Body of pancreas (tissue), 4 donors: ENCODE measurements at places on chromosomes 7 and 10. TPM values are rescaled to one million over a fixed set of nuclear protein-coding genes. Genes with fewer than 3 reads are reported as not detected.

DNA sequence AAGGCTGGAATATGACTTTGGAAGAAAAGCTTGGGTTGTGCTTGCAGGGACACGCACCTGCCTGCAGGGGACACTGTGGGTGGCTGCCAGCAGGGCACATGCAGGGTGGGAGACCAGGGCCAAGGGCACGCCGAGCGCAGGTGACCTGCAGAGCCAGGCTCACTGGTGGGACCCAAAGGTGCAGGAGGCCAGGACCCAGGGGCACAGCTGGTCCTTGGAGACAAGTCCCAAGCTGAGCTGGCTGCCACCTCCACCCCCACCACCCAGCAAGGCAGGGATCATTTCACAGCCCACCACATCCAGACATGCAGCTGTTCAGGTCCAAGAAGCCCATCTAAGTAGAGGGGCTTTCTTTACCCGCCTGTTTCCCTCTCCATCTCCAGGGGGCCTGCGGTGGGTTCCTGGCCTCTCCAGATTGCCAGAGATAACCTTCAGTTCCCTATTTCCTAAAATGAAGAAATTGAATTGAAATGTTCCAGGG is 13.8 kb upstream of the CLIP2 start:
- peaks cover 14% of the 10 kb centered on the region for H3K4me1 ChIP-seq
- no peak overlapping the region for H3K27ac ChIP-seq
- H3K27me3 ChIP-seq, result no peaks in the 10 kb centered on the region
- no peak overlapping the region for H3K4me3 ChIP-seq
- no peaks in the 10 kb centered on the region for H3K36me3 ChIP-seq

AGAP5 gene
- total RNA-seq, result 13.5 TPM

DNA sequence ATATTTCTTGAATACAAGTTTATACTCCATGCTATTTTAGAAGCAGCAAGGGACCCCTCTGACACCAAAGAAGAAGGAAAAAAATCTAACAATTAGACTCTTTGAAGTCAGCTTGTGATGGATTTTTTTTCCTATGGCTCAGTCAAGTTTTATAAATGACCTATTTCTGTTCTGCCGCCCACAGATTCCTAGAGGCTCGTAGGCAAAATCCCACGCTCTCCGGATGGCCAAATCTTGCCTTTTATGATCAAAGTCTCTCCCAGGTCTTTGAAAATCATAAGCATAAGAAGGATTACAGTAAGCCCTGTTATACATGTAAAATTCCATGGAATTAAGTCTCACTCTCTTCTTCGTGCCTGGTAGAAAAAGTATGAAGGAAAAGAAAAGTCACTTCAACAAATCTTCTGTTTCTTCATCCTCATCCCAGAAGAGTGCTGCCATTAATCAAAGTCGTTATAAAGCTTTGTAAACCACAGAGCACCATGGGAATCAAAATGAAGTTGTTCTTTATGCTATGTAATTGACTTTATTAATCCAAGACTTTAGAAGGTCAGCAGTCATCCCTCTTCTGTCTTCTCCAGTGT is 33.1 kb downstream of the ASB13 start:
- peak overlapping the region; percentile 89 for H3K27ac ChIP-seq
- H3K4me1 ChIP-seq, result peaks cover 57% of the 10 kb centered on the region
- no peak for DNase-seq

AKR1C2 gene
- 3.1 TPM for total RNA-seq

SLC16A9 gene
- total RNA-seq, result 2.6 TPM

DNA sequence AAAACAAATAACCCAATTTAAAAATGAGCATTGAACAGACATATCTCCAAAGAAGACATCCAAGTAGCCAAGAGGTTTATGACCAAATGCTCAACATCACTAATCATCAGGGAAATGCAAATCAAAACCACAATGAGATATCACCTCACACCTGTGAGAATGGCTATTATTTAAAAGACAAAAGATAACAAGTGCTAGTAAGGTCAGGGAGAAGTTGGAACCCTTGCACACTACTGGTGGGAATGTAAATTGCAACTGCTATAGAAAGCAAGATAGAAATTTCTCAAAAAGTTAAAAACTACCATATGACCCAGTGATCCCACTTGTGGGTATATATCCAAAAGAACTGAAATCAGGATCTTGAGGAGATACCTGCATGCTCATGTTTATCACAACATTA is 49.5 kb downstream of the SGMS1 start:
- H3K27me3 ChIP-seq, result no peaks in the 10 kb centered on the region
- H3K4me3 ChIP-seq, result no peak overlapping the region

GRCh38 chr7:38743899-38744298 is 112.7 kb upstream of the AMPH start:
- H3K27me3 ChIP-seq, result no peaks in the 10 kb centered on the region
- H3K36me3 ChIP-seq, result no peaks in the 10 kb centered on the region
- H3K4me1 ChIP-seq, result no peaks in the 10 kb centered on the region

MMS19 gene
- total RNA-seq, result 44.6 TPM

GRCh38 chr7:19181634-19182033 is 36.4 kb upstream of the FERD3L start:
- H3K27me3 ChIP-seq, result no peaks in the 10 kb centered on the region
- no peak overlapping the region for H3K27ac ChIP-seq
- no peaks in the 10 kb centered on the region for H3K4me1 ChIP-seq
- no peak overlapping the region for H3K4me3 ChIP-seq
- DNase-seq, result no peak

- no peaks in the 10 kb centered on the region for H3K36me3 ChIP-seq
- no peak overlapping the region for H3K27ac ChIP-seq
- H3K27me3 ChIP-seq, result no peaks in the 10 kb centered on the region
- DNase-seq, result no peak
- no peak overlapping the region for H3K4me3 ChIP-seq
Observed at GRCh38 chr10:21689881-21690280, 155.8 kb downstream of the MLLT10 start.

DNA sequence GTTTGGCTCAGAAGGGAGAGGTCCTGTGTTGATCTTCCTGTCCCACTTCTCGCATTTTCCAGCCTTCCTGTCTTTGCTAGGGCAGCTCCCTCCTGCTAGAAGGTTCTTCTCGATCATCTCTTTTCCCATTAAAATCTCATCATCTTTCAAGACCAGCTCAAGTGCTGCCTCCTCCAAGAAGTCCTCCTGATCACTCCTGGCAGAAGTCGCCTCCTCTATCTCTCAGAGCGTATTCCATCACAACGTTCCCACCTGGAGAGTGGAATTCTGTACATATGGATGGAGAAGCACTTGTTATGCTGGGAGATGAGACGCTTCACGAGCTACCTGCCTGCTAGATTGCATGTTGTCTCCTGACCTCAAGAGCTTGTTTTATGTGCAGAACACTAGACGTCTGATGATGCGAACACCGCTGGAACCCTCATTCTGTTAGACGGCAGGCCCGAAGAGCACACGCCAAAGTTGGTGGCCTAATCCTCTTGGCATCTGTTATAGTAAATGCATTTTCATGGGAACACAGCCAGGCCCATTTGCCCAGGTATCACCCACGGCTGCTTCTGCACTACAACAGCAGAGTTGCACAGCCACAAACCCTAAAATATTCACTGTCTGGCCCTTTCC is 68.0 kb upstream of the INSIG1 start:
- no peaks in the 10 kb centered on the region for H3K36me3 ChIP-seq
- DNase-seq, result no peak
- H3K4me1 ChIP-seq, result peaks cover 48% of the 10 kb centered on the region
- peak overlapping the region; percentile 71 for H3K27ac ChIP-seq

GRCh38 chr7:151250181-151251132 is 2.0 kb upstream of the SMARCD3 start:
- no peaks in the 10 kb centered on the region for H3K36me3 ChIP-seq
- DNase-seq, result no peak
- no peak overlapping the region for H3K4me3 ChIP-seq
- H3K4me1 ChIP-seq, result peaks cover 60% of the 10 kb centered on the region
- peak overlapping the region; percentile 93 for H3K27ac ChIP-seq

NUTM2E gene
- total RNA-seq, result 1.6 TPM

GRCh38 chr10:66414943-66415342 is 510.9 kb upstream of the LRRTM3 start:
- H3K4me1 ChIP-seq, result no peaks in the 10 kb centered on the region
- no peak overlapping the region for H3K4me3 ChIP-seq
- H3K36me3 ChIP-seq, result no peaks in the 10 kb centered on the region

ZNF117 gene
- total RNA-seq, result 11.2 TPM

GRCh38 chr7:152860310-152860709 is 100.8 kb downstream of the ACTR3B start:
- DNase-seq, result no peak
- H3K4me1 ChIP-seq, result no peaks in the 10 kb centered on the region
- peaks cover 2% of the 10 kb centered on the region for H3K36me3 ChIP-seq
- no peaks in the 10 kb centered on the region for H3K27me3 ChIP-seq

MMD2 gene
- not detected for total RNA-seq

DNA sequence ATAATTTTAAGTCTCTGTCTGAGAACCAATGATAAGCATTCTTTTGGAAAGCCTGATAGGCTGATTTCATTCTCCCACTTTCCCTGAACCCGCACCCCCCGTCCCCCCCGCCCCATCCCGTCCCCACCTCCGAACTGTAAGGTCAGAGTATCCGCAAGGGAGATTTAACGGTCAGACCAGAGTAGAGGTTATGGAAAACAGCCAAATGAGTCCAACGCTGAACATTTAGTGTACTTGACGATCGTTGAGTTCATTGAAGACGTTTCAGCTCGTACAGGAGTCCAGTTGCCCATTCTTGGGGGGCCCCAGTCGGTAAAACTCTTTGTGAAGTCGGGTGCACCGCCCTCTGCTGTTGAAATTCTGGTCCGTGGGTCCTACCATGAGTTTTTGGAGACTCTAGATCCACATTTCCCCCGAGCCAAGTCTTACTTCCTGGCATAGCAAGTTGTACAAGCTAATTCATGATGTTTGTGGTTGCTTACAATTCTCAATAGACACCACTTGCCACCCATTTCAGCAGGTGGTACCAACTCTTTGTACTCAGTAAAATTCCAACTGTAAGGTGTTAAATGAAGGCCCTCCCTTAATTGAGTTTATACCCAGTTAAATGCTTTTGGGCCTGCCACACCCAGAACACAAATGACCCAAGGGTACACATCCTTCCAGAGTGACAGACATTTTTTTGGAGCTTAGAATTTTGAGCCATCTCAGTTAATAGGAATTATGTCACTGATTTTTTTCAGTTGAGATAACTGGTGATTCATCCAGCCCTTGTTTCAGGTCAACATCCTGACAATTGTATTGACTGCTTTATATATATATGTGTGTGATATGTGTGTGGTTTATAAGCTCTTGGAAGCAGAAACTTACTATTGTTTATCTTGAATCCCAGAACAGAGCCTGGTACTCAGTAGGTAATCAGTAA is 1.2 kb downstream of the MARCHF5 start:
- no peaks in the 10 kb centered on the region for H3K27me3 ChIP-seq
- peak; percentile 56 for DNase-seq
- no peaks in the 10 kb centered on the region for H3K36me3 ChIP-seq
- H3K4me3 ChIP-seq, result peak overlapping the region; percentile 81
- H3K4me1 ChIP-seq, result peaks cover 12% of the 10 kb centered on the region
- peak overlapping the region; percentile 86 for H3K27ac ChIP-seq

DNA sequence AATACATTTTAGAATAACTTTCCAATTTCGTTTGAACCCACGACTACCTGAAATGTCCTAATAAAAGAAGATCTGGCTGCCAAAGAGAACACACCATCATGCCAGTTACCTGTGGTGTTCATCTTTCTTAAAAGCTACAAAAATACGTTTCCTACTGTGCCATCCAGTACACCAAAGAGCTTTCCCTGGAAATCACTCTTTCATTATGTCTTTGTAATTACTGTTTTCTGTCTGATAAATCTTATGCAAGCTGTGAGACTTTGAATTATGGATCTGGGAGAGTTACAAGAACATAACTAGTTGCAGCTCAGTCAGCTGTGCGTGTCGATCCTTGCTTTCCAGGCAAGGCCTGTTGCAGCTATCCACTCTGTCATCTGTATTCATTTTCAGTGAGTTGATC is 12.5 kb upstream of the POM121L12 start:
- H3K4me1 ChIP-seq, result no peaks in the 10 kb centered on the region
- H3K27ac ChIP-seq, result no peak overlapping the region
- H3K27me3 ChIP-seq, result no peaks in the 10 kb centered on the region
- no peak for DNase-seq

DNA sequence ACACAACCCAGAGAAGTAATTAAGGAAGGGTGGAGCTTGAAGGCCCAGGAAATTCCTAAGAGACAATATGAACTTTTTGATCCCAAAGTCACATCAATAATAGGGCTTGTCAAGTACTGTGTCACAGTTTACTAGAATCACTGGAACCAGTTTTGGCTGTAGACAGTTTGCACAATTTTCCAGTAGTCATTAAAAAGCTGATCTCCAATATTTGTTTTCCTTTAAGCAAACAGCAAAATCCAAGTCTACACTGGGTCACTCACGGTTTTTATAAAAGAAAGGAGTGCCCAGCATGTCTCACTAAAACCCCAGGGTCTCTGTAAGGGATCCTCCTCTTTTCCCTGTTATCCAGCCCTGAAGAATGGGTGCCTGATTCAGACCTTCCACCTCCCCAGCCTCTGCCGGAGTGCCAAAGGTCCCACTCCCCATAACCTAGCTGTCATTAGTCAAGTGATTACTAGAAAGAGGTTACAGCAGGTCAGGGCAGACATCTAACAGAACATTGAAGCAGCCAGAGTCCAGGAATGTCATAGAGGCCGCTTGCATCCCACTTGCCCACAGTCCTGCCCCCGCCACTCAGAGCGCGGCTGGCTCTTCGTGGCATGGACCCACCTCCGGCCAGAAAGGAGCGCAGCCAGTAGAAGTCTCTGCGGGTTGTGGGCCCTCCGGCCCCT is 552 bp downstream of the SLC25A16 start:
- H3K27ac ChIP-seq, result peak overlapping the region; percentile 95
- DNase-seq, result no peak
- no peaks in the 10 kb centered on the region for H3K27me3 ChIP-seq
- H3K36me3 ChIP-seq, result no peaks in the 10 kb centered on the region
